Kasumi-1 (cell line): ENCODE measurements at places on chromosomes 4 and X.

DNA sequence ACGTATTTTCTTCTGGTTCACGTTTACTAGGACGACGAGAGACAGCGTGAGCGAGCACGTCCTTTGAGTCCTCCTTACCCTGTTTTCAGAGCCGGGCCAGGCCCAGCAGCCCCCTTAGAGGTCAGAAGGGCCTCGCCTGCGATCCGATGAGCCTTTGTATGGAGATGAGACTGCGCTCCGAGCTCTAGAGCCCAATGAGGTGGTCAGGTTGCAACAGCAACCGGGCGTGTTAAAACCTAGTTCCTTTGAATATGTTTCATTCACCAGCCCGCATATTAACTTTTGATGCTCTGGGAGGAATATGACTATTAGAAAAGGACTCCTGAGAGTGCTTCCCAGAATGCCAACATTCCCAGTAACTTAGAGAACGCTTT, 55.6 kb upstream of the TADA2B start:
- DNase-seq: peak; percentile 34

- DNase-seq: no peak
Observed at GRCh38 chrX:99603091-99603814, 806.8 kb downstream of the PCDH19 start.

DNA sequence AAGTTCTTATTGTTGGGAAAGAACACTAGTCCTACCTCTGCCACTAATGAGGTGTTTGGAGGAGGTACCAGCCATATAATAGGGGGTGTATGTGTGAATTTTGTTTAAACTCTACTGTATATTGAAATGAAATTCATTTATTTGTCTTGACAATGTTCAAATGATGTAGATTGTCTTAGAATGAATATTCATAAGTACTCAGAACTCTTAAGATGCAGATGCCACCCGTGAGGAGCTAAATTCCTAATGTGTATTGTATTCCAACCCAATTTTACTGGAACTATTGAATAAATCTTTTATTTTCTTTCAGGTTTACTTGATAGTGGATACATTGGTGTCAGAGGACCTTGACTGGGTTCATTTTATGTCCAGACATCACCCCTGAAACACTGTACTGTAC, 63.9 kb upstream of the RAB33B start:
- DNase-seq: no peak

- DNase-seq: no peak
Observed at GRCh38 chrX:150475461-150475860, 93.0 kb upstream of the MTM1 start.

- no peak for DNase-seq
Observed at GRCh38 chr4:1753294-1753696, 32.0 kb downstream of the TACC3 start.

- no peak for DNase-seq
Observed at GRCh38 chrX:14641681-14642655, 112.6 kb downstream of the GLRA2 start.

DNA sequence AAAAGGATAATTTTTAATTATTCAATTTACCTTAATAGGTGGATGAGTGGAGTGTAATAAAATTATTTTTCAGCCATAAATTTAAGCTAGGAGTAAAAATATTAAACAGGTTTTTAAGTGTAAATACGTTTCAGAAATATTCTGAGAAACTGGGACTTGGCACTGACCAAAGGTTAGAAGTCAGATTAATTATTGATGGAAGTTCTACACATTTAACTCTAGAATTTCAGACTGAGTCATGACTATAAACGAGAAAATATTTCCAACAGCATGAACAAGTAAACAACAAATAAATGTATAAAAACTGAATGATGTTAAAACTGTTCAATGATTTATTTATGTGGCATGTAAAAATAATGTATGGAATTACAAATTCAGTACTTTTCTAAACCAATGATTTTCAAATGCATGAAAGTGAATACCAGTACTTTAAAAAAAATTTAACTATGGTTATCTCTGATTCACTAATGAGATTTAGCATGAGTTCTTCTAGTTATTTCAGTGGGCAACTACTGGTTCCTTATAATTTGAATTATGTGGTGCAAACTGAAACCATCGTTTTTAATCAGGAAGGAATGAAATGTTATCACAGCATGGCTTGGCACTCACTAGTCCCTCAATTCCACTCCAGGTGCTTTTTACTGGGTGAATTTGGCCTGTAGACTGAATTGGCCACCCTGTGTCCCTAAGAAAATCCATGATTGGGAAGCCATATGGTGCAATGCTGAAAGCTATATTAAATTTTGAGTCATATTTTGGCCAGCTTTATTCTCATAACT, 244.2 kb downstream of the FSTL5 start:
- no peak for DNase-seq

GRCh38 chr4:123488916-123489315, 92.3 kb downstream of the SPRY1 start:
- peak; percentile 91 for DNase-seq

DNA sequence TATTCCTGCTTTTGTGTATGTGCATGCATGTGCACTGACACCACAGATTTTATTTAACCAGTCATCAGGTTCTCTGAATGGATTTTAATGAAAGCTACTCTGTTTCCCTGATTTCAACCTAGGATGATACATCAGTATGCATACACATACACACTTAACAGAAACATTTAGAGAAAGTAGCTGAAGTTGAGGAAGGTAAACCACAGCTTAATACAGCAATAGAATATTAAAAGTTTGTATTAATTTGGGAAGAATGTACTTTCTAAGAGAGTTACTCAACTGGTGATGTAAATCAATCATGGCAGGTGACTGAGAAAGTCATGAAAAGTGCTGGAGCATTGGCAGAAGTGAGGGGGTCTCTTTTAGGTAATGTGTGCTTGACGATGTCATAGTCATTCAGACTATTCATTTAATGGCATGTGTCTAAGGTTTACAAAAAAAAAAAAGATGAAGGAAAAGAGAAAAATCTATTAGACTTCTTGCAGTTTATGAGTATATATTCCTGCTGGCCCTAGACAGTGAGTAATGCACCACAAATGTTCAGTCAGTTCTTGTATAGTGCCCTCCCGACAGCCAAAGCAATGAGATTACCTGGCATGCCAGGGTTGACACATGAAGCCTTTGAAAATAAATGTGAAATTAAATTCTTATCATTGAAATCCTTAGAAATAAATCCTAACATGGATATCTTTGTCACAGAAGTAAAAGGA, 187.6 kb downstream of the RAPGEF2 start:
- DNase-seq: no peak

GRCh38 chrX:44224760-44225159, 118.7 kb downstream of the EFHC2 start:
- DNase-seq: no peak

GRCh38 chr4:108029016-108029720, 39.5 kb downstream of the HADH start:
- DNase-seq: peak; percentile 5

DNA sequence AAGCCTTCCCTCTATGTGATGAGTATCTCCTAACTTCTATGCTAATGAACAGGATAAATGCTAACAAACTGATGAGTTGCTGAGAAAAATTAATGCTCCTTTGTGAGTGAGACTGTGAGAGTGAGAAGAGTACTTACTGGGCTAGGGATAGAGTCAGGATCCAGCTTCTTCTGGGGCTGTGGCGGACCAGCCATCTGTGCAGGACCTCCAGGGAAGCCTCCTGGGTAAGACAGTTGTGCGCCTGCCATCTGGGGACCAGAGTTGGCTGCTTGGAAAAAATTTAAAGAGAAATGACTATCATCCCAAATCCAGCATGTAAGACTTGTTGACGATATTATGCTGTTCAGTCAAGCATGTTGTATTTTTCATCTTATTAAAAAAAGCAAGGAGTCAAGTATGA, 21.0 kb downstream of the SEC24D start:
- no peak for DNase-seq

GRCh38 chrX:12446342-12447075, 308.2 kb downstream of the FRMPD4 start:
- no peak for DNase-seq

- DNase-seq: no peak
Observed at GRCh38 chrX:64394059-64394873, 986 bp downstream of the MTMR8 start.

DNA sequence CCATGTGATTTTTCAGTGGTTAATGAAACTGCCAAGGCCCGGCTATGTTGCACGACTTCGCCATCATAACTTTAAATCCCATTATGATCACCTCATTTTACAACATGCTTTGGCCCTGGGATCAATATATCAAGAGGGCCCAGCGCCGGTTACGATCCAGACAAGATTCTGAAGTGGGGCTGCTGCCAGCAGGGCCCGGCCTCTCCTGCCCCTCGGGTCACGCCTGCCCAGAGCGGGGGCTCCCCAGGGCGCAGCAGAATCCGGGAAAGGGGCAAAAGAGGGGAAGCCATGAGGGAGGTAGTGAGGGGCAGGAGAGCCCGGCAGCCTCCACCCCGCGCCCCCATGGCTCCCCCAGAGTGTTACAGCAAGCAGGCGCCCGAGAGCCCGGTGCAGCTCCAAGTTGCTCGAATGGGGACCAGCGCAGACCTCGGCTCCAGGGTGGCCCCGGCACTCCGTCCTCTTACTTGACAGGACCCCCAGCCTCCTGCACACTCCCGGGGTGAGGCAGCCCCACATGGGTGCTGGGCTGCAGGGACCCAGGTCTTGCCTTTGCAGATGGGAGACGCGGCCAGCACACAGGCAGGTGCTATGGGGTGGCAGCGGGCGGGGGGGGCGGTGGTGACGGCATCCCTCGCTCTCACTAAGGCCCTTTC, 129.8 kb upstream of the NKX1-1 start:
- DNase-seq: no peak

- peak; percentile 41 for DNase-seq
Observed at GRCh38 chrX:53262918-53263394, 18.4 kb downstream of the IQSEC2 start.

DNA sequence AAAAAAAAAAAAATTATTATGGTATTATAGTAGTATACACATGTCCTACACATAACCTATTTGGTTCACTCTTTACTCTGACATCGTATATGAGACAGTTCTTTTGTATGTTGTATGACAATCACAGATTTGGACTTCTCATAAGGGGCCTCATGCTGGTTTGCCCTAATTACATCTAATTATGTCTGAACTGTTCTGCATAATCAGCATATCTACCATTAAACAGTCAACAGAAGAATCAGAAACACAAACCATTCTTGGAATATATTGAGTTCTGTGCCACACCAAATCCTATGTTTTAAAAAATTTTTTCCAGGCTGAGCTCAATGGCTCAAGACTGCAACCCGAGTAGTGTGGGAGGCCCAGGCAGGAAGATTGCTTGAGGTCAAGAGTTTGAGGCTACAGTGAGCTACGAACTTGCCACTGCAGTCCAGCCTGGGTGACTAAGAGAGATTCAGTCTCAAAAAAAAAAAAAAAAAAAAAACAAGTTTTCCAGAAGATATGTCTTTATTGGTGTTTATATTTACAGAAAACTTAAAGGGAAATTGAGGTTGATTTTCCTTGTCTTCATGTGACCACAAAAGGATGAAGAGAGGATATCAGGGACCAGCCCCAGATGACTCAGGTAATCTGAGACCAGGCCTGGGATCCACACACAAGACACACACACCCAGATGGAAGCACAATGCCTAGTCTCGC, 22.2 kb downstream of the TRIM61 start:
- DNase-seq: no peak

DNA sequence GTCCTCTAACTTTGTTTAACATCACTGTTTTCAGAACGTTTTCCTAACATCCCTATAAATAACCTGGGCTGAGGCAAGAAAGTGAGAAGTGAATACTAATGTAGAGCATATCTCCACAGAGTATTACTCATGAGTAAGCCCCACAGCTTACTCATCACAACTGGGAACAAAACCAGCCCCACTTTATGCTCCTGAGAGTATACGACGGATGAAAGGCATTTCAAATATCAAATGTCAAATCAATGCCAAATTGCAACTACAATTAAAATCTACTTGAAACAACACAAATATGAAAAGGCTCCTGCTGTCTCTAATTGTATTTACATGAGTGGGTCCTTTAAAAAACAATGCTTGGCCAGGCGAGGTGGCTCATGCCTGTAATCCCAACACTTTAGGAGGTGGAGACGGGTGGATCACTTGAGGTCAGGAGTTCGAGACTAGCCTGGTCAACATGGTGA, 41.2 kb downstream of the SH3RF1 start:
- no peak for DNase-seq

GRCh38 chr4:26576231-26576739, 7.6 kb upstream of the TBC1D19 start:
- no peak for DNase-seq

DNA sequence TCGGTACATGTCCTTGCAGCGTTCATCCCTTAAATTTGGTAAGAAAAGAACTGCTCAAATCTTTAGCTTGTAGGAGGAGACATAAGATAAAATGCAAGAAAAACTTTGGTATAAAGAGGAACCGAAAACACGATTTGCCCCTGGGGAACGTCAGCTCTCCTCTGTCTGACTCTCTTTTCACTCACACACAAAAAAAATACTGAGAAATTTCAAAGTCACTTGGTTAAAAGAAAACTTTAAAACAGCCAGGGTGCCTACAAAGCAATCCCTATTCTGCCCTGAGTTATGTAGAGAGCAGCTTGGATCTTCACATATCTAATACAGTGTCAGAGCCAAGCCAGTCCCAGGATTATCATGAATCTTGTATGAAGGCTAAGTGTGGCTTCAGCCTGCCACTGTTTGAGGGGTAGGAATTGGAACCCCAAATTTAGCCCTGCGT, 248.5 kb upstream of the CXXC4 start:
- no peak for DNase-seq

- DNase-seq: no peak
Observed at GRCh38 chr4:97665553-97665952, 477.7 kb downstream of the STPG2 start.

DNA sequence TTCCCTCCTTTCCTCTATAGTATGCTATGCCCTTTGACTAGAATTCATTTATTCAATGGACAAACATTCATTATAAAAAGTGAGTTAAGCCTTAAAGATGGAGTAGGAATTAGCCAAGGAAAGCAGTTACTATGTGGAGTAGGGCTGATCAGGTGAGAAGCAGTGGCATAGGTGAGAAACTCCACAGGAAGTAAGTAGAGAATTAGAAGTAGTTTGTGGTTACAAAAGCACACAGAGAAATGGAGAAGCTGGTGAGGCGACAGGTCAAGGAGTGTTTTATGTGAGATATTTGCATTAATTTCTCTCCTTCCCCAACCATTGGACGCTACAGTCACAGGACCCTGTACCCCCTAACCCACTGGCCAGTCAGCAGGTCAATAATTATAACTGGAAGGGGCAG, 30.6 kb downstream of the SETD7 start:
- no peak for DNase-seq

DNA sequence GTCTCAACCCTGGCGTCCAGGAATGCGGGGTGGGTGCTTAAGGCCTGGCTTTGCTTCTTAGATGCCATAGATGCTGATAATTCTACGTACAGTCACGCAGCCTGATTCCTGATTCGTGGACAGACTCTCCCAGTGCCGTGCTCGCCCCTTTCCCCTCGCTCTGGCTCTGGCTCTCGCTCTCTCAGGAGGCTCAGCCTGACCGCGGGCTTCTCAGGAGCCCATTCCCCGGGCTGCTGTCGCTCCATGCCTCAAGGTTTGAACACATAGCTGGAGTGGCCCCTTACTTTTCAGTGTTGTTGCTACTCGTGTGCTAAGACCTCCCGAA, 59.2 kb upstream of the ZC4H2 start:
- peak; percentile 59 for DNase-seq

GRCh38 chr4:1523907-1524636, 117.8 kb upstream of the NKX1-1 start:
- no peak for DNase-seq

GRCh38 chr4:25867781-25868294, 5.0 kb upstream of the SEL1L3 start:
- no peak for DNase-seq

GRCh38 chr4:142815834-142816233, 30.3 kb downstream of the INPP4B start:
- peak; percentile 4 for DNase-seq
